ENCODE measurements at places on chromosomes 4 and X. TPM values are rescaled to one million over a fixed set of nuclear protein-coding genes. Genes with fewer than 3 reads are reported as not detected.
A peak's percentile ranks its signal among the peaks of the same experiment; 100 is the strongest.

DNA sequence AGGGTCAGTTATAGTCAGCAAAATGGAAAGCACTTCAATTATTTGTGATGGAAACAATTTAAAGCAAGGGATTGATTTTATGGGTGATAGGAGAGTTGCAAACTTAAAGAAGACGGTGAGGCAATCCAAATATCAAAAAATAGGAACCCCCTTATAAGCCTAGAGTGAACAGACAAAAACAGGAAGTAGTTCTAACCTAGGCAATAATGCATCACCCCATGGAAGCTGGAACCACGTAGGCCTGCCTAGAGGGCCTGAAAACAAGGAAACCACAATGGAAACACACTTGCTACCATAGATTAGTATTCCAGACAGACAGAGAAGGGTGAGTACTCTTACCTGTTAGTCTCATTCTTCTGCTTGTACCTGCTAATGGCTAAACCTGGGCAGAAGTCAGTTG, 13.5 kb upstream of the GK2 start:
- DNase-seq: no peak

DNA sequence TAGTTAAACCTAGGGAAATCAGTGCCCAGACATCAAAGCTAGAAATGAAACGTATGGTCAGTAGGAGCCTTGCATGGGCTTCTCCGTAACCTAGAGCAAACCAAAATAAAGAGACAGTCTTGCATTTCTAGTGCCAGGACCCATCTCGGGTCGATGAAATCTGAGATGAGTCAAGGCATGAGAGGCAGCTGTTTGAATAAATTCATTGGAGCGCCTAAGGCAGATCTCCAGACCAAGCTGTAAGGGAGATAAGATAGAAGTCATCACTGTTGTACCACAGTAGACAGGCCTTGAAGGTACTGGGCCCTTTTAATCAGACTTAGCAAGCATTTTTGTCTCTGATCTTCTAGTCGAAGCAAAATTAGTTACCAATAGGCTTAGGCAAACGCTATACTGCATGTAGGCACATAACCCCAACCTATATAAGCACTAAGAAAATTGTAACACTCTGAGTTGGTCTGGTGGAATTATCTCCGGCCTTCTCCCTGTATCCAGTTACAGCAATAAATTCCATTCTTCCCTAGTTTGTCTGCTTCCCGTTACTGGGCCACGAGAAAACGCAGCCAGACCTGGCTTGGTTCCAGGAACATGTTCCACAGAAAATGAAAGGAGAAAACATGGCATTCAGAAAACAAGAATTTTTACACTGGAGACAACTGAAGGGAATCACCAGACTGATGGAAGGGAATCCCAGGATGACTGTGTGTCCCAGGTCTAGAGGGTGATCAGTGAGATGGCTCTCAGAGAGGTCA, 21.1 kb upstream of the PAPSS1 start:
- peak; percentile 29 for DNase-seq

DNA sequence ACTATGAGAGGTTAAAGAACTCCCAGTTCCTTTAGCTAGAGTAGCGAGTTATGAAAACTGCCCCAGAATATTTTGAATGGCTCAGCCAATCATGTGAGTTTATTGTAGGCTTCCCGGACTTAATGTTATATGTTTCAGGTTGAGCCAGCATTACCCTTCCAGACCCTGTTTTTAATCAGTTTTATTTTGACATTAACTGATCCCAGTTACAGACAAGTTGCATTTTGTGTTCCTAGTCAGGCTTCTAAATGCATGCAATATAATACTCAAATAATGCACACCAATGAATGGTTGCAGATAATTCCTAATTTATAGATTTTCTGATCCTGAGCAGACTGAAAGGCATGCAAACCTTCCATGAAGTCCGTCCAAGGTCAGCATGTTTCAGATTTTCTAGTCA, 57.8 kb downstream of the EDNRA start:
- DNase-seq: no peak

DNA sequence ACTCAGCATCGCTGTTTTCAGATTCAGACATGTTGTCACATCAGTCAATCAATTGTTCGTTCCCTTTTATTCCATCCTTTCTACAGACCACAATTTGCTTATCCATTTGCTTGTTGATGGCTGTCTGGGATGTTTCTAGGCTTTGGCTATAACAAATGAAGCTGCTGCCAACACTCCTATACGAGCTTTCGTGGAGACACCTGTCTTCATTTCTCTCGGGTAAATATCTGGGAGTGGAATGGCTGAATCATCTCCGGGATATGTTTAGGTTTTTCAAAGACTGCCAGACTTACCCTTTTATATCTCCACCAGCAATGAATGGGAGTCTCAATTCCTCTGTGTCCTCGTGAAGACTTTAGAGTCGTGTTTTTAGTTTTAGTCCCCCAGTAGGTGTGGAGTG, 118.9 kb downstream of the SORCS2 start:
- DNase-seq: no peak

DNA sequence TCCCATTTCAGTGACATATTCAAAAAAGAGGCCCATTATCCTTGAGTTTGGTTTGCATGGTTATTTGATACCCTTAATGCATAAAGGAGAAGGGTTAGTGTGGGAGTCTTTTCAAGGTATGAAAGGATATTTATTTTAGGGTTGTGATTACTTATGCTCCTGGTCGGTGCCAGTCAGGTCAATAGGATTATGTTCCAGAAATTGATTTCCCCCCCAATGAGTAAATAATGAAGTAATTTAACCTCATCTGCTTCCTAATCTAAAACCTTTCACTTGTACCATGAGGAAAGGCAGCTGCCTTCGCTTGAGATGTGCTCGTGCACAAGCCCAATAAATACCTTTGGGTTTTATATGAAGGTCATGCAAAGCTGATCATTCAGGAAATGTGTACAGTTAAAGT, 55.0 kb upstream of the NR0B1 start:
- no peak for DNase-seq

- peak; percentile 29 for DNase-seq
Observed at GRCh38 chr4:26410385-26411293, 79.6 kb downstream of the CCKAR start.

DNA sequence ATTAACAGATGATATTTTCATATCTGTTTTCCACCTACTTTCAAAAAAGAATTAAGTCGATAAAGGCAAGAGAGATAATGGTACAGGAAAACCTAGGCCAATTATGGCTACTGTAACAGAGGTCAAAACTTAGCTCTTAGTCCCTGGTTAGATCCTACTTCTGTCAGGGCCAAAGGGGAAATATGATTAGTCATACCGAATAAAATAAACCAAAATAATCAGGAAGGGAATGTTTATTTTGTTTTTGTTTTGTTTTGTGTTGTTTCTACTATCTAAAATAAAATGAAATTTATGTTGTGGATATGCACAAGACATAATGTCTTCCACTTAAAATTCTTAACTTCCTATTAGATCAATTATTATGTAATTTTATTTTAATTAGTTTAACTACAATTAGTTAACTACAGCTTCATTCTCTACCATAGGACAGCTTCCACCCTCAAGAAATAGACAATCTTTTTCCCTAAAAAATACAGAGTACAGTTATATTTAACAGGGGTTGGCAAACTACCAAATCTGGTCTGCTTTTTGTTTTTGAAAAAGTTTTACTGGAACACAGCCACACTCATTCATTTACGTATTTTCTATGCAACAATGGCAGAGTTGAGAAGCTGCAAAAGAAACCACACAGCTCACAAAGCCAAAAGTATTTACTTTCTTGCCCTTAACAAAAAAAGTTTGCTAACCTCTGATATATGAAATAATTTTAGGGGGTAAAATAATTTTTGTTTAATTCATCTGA, 25.4 kb downstream of the TMEM47 start:
- DNase-seq: no peak

DNA sequence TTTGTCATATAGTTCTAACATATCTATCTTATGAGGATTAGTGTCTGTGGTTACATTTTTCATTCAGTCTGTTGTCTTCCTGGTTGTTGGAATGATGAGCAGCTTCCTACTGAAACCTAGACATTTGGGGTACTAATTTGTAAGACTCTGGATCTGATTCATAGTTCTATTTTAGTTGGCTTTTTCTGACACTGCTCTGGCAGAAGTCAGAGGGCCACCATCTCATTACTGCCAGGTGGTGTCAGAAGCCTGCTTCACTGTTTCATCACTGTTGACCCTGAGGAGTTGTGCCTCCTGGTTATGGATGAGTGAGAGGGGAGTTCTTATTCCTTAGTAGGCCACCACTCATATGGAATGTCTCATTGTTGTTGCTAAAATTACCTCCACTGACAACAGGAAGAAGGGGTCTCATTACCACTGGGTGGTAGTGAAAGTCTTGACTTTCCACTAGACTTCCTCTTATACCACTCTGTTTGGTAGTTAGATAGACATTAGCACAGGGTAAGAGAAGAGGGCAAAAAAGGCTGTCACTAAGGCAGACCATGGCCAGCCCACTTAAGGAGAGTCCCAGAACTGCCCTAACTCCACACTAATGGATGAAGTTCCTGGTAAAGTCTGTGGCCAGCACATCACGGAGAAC, 395.2 kb downstream of the SPOCK3 start:
- DNase-seq: no peak

- DNase-seq: no peak
Observed at GRCh38 chr4:186957952-186958555, 234.4 kb upstream of the FAT1 start.

- DNase-seq: peak; percentile 33
Observed at GRCh38 chr4:187606581-187606980, 389.0 kb upstream of the ZFP42 start.

PDCL2 gene
- total RNA-seq: not detected

RPL9 gene
- 1,738 TPM for total RNA-seq

SPIN3 gene
- 19.1 TPM for total RNA-seq

TSC22D3 gene
- 144 TPM for total RNA-seq

SPON2 gene
- 33.5 TPM for total RNA-seq
